ENCODE measurements at places on chromosomes 13 and 19.

- DNase-seq = no peak
Measured at GRCh38 chr13:97369261-97369893, 64.6 kb upstream of the RAP2A start.

DNA sequence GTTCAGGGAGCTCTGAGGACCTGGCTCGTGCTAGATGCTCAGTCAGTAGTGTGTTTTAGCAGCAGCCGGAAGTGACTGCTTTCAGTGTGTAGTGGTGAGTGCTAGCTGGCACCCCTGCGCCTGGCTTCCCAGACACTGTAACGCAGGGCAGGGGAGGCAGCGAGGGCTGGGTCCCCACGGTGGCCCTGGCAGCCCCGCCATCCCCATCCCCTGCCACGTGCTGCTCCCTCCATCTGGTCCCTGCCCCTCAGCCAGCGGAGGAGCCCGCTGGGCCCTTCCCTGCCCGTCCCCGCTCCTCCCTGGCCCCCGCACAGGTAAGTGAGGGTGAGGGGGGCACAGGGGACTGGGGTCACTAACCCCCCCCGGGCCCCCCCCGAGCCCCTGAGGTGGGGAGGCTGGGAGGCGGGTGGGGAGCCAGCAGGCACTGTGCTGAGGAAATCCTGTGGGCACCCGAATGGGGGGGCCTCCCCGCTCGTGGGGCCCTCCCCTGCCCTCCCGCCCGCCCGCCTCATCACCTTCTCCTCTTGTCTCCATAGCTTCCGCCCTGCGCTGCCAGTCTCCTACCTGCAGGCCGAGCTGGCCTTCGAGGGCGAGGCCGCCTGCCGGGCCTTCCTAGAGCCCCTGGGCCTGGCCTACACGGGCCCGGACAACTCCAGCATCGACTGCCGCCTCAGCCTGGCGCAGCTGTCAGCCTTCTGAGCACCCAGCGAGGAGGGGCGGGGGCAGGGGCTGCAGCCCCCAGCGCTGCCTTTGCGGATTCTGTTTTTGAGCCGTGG lies 3.2 kb downstream of the LENG9 start:
- DNase-seq = no peak

GRCh38 chr19:23868630-23869029 lies 46.1 kb upstream of the ZNF726 start:
- DNase-seq = no peak

GRCh38 chr13:101757446-101758039 lies 305.1 kb downstream of the ITGBL1 start:
- no peak for DNase-seq

GRCh38 chr13:49550942-49551644 lies 34.3 kb downstream of the RCBTB1 start:
- DNase-seq = no peak

DNA sequence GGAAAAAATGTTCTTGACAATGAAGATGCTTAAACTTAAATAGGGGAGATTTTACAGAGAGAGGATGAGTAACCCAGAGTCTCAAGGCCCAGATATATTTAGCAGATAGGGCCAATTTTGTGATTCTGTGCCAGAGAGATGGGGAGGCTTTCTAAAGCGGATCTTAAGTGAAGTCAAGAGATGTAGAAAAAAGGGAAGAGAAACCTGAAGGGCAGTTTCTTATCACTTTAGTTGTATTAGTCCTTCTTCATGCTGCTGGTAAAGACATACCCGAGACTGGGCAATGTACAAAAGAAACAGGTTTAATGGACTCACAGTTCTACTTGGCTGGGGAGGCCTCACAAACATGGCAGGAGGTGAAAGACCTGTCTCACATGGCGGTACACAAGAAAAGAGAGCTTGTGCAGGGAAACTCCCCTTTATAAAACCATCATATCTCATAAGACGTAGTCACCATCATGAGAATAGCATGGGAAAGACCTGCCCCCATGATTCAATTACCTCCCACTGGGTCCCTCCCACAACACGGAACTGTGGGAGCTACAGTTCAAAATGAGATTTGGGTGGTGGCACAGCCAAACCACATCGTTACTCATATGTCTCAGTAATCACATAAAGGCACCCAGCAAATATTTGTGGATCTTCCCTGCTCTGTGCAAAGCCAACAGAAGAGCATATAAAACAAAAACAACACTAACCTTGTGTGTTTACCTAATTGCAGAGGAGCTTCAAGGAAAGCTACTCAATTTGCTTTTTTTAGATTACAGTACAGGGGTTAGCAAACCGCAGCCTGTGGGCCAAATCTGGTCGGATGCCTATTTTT lies 102.6 kb upstream of the MYCBP2 start:
- no peak for DNase-seq

- DNase-seq = no peak
Measured at GRCh38 chr19:49585023-49585422, 3.9 kb downstream of the PRRG2 start.

DNA sequence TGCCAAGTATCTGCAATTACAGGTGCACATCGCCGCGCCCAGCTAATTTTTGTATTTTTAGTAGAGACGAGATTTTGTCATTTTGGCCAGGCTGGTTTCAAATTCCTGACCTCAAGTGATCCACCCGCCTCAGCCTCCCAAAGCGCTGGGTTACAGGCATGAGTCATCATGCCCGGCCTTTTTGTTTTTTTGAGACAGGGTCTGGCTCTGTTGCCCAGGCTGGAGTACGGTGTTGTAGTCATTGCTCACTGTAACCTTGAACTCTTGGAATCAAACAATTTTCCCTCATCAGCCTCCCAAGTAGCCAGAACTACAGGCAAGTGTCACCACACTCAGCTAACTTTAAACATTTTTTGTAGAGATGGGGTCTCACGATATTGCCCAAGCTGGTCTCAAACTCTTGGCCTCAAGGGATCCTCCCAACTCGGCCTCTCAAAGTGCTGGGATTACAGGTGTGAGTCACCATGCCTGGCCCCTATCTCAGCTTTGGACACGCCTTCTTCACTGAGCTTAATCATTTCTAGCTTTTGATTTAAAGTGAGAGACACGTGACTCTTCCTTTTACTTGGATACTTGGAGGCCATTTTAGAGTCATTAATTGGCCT lies 4.0 kb upstream of the IRGC start:
- no peak for DNase-seq

DNA sequence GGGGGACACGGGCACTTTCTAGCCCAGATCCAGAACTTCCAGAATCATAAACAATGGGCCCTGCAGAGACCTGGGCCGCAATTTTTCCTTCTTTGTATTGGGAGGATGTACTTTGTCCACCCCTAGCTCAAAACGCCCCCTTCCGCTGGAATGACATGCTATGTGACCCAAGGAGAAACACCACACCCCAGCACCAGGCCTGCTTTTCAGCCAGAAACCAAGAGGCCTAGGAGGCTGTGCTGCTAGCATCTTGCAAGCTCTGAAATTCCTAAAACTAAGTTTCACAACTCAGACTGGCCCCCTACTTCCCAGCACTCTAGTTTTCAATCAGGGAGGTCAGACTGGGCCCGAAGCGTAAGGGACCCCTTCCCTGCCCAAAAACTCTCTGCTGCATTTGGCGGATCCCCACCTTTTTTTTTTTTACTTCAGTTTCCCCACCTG lies 538 bp downstream of the LSM4 start:
- DNase-seq = peak; percentile 85

DNA sequence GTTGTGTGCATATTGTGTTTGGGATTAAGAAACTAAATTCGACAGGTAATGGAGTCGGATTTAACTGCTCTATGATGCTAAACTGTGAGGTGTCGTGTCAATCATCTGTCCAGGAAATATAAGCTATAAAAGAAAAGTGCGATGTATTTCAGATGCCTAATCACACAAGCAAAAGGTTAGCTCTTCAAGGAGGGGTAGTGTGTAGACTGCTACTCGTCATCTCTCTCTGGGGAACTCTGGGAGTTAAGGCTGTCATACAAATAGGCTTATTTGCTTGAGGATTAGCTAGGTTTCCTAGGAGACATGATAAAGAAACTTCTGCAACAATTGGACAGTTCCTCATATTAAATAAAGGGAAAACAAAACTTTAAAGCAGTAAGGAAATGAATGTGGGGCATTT lies 462.1 kb downstream of the OLFM4 start:
- DNase-seq = no peak

DNA sequence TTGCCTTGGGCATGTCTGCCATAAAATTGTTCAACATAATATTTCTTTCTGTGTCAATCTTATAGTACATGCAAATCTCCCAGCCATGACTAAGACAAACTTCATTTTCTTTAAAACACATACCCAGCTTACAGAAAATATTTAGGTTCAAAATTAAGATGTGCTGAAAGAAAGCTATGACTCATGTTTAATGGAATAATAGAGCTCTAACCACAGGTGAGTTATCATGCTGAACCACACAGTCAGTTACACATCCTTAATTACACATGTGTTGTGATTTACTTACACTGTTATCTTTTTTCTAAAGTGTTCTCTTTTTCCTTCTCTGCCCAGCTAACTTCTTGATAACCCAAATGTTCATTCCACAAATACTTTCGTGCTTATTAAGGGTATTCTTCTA lies 1831.2 kb downstream of the OLFM4 start:
- no peak for DNase-seq

DNA sequence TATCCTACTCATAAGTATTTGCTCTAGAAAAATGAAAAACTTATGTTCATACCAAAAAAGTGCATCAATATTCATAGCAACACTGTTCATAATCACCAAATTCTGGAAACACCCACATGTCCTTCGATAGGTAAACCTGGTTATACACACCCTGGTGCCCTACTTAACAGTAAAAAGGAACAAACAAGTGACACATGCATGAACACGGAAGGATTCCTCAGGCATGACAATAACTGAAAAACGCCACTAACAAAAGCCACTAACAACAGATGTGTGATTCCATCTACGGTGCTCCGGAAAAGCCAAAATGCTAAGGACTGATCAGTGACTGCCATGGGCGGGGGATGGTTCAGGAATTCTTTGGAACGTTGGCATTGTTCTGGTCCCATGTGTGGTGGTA lies 65.5 kb downstream of the STK24 start:
- no peak for DNase-seq

DNA sequence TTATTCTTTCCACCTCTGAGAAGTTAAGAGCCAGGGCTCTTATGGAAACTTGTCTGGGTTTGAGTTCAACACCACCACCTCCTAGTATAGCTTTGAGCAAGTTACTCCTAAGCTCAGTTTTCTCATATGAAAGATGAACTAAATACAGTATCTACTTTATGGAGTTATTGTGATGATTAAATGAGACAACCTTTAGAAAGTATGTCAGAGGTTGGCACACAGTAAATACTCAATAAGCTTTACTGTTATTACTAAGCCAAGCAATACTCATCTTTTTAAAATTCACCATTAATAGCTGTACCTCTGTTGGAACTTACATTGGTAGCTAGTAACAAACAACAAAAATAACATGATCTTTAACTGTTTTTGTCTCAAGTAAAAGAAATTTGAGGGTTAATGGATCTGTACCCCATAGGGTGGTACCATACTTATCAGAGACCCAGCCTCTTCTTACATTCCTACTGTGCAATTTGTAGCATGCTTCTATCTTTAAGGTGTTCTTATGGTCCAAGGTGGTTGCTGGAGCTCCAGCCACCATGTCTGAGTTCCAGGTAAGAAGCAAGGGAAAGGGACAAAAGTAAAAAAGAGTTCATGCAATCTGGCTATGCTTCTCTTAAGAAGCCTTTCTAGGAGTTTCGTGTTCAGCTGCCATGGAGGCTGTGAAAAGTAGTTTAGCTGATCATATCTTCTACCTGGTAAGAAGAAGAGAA lies 24.1 kb upstream of the NDFIP2 start:
- no peak for DNase-seq

- no peak for DNase-seq
Measured at GRCh38 chr19:45403272-45403671, 1.6 kb downstream of the PPP1R13L start.

DNA sequence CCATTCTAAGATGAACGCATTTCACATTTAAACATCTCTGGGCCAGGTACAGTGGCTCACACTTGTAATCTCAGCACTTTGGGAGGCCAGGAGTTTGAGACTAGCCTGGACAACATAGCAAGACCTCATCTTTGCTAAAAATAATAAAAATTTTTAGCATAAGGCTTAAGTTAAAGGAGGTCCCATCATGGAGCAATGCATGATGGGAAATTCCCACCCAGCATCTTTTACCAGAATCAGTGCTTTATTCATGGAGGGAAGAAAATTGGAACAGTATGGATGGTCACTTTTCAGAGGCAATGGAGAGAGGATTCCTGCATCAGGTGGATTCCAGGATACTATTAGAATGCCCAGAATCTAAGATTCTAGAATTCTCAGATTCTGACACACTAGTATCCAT lies 3.8 kb upstream of the KLK8 start:
- DNase-seq = no peak

DNA sequence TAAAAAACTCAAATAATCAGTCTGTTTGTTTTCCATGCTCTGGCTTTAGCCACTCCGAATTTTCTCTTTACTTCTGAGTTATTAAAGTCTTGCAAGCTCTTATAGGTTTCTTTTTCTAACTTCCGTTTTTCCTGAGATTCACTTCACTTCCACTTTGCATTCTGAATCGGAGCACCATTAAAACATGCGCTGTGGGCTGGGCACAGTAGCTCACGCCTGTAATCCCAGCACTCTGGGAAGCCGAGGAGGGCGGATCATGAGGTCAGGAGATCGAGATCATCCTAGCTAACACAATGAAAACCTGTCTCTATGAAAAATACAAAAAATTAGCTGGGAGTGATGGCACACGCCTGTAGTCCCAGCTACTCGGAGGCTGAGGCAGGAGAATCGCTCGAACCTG lies 357.9 kb downstream of the SLITRK6 start:
- DNase-seq = no peak

DNA sequence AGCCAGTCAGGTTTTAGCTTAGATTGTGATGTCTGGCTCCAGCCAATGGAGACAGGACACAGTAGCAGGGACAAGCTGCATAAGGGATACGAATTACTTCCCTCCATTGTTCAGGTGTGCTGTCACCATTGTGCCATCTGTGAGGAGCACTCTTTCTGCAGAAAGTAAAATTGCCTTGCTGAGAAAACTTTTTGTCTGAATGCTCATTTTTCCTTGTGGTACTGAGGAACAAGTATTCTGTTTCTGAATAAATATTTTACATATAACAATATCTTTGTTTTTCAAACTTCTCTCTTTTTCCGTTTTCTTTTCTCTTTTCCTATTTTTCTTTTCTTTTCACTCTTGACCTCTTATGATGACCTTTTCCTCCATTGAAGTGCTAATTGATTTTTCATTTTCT lies 10.2 kb downstream of the SLC10A2 start:
- DNase-seq = no peak

DNA sequence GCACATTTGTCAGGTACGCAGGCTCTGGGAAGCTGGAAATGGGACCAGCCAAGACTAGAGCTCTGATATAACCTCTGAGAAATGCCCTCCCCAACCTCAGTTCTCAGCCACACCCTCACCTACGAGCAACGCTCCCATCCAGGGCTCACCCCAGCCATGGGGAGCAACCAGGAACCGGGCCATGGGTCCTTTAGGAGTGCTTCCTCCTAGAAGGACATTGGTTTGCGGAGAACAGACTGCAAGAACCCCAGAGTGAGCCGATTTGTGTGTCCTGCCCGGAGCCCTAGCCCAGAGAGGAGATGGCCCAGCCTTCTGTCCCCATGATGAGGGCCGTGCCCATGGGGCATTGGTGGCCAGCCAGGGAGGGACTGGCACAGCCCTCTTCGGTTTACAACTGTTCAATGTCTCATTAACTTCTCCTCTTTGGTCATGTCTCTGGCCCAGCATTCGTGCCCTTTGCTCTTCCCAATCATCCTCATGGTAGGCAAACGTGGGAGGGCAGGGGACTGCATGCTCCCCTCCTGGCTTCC lies 32.9 kb upstream of the IGSF23 start:
- DNase-seq = peak; percentile 46

- DNase-seq = no peak
Measured at GRCh38 chr13:113813749-113814434, 50.0 kb downstream of the GAS6 start.
